Urinary bladder (tissue), 4 donors: ENCODE measurements at places on chromosomes 6 and 20. TPM values are rescaled to one million over a fixed set of nuclear protein-coding genes. Genes with fewer than 3 reads are reported as not detected.

- no peak for DNase-seq
Measured at GRCh38 chr6:23663652-23664051, 462.4 kb upstream of the NRSN1 start.

GRCh38 chr20:45968801-45969711 lies 2.9 kb downstream of the ZNF335 start:
- DNase-seq, result no peak

Gene HUS1B
- 2.2 TPM for total RNA-seq

GRCh38 chr20:1786486-1786885 lies 108.7 kb upstream of the SIRPA start:
- no peak for DNase-seq

Gene NT5E
- total RNA-seq, result 36.9 TPM

Gene SCRT2
- not detected for total RNA-seq

DNA sequence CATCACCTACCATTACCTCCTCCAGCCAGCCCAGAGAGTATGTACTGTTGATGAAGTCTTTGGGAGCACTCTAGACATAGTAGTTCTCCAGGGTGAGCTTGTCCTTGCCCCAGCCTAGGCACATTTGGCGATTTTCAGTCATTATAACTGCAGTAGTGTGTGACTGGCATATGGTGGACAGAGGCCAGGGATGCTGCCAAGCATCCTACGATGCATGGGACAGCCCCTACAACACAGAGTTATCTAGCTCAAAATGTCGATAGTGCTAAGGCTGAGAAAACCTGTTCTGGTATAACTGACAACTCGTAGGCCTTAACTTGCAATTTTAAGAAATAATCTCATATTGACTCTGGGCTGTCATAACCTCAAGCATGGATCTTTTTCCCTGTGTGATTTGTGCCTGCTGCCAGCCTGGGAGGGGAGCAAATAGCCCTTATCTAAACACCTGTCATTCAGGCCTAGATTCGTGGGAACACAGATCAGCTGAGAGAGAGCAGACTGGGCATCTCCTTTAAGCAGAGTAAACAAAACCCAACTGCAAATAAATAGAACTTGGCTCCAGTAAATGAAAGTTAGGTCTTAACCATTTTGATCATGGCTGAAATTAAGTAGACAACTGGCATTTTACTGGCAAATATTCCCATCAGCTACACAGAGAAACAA lies 102.6 kb downstream of the SPTLC3 start:
- DNase-seq, result no peak

Gene PDYN
- total RNA-seq, result not detected

Gene HRH3
- 0.16 TPM for total RNA-seq

Gene CST2
- total RNA-seq, result not detected

Gene PRSS16
- total RNA-seq, result 2.0 TPM

- DNase-seq, result peak; percentile 0
Measured at GRCh38 chr6:145453376-145453775, 281.9 kb downstream of the EPM2A start.

GRCh38 chr6:24861934-24862333 lies 63.2 kb upstream of the ARMH2 start:
- no peak for DNase-seq

Gene LAMA5
- 40.4 TPM for total RNA-seq

DNA sequence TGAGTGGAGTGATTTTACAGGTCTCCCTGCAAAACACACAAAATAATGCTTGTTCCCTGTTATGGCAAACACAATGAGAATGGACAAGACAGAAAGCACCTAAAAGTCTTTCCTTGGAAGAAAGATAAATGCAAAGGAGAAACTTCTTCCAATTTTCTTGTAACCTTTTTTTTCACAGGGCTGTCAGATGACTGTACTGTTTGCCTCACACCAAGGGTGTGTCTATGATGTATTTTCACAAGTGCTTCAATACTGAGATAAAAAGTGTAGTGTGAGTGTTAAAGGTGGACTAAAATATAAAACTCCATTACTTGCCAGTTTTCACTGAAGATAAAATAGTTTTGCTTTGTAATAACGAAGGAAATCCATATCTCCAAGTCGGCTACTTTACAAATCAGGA lies 194.5 kb downstream of the CENPW start:
- DNase-seq, result no peak

GRCh38 chr20:59082077-59082740 lies 39.6 kb upstream of the PRELID3B start:
- no peak for DNase-seq

GRCh38 chr6:168542301-168542700 lies 101.3 kb downstream of the SMOC2 start:
- DNase-seq, result no peak

Gene AKAP12
- 226 TPM for total RNA-seq

- no peak for DNase-seq
Measured at GRCh38 chr6:14159090-14159489, 41.5 kb downstream of the CD83 start.

DNA sequence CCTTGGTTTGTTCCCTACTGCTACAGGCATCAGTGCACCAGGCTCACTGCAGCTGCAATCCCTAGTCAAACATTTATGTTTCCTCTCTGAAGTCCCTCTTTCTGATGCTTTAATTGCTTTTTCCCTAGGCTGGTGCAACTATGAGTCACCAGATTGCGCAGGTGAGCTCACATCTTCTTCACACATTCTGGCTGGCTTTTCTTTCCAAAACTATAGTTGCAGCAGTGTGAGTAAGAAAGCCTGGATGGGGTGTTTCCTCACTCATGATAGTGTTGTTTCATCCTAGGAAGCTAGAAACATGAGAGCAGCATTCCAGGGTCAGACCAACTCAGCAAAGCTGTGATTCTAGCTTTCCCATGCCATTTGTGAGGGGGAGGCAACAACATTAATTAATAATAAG lies 296.4 kb downstream of the PAX1 start:
- no peak for DNase-seq

DNA sequence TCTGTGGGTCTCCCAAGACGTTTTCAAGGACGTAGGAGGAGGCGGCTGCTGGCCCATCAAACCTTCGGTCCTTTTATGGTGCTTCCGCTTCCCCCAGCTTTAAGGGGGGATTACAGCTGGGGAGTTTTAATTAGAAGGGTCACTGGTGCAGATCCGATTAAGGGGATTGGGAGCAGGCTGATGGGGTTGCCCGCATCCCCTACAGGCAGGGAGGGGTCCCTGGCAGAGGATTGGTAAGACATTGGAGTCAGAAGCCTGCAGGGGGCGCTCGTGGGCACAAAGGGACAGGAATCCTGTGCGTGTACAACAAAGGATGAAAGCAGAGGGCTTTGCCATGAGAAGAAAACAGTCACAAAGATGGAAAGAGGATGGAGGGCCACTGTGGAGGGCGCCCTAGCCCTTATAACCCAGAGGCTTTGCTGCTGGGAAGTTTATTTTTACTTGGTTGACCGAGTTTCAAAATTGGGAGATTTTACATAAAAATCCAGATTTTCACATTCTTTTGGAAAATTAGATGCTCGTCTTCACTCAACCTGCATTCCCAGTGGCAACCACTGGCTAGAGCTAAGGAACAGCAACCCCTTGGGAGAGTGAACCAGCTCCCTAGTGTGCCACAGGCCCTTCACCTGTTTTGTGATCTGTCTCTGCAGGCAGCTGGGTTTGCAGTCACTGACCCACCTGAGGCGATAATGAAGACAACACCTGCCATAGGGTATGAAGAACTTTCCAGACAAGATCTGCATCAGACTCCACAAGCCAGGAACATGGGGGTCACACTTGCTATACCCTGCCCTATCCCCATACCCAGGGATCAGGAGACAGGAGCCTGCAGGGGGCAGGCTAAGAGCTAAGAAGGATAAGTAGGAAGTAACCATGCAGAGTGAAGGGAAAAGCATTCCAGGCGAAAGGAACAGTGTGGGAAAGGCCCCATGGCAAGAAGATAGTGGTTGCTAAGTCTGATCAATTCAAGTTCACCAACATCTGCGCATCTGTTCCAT lies 97.7 kb downstream of the KCNB1 start:
- no peak for DNase-seq

GRCh38 chr6:3265671-3266070 lies 6.9 kb downstream of the PSMG4 start:
- no peak for DNase-seq

GRCh38 chr6:108862479-108863191 lies 14.4 kb downstream of the ARMC2 start:
- DNase-seq, result no peak

DNA sequence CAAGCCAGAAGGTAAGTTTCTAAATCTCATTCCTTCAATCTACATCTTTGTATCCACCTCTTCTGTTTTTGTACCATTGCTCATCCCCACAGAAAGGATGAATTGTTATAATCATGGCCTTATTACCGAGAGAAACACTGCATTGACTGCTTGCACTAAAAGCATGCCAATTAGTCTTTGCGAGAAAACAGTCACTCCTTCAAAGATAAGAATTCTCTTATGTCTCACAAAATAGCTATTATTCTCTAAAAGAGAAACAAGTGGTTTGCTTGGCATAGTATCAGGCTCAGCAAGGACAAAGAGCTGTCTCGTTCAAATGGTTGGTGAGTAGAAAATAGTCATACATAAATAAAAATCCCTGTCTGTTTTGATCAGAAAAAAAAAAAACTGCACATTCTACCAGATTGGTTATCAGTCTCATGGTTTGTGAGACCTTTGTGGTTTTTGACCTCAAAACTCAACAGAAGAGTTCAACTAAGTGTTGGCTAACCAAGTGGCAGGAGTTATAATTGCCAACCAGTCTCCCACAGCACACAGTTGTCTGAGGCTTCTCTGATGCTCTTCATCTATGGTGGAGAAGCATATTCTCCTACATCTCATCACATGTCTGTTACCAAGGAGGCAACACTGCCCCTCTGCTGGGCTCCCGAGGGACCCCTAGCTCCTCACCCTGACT lies 35.1 kb upstream of the ARMH2 start:
- no peak for DNase-seq

DNA sequence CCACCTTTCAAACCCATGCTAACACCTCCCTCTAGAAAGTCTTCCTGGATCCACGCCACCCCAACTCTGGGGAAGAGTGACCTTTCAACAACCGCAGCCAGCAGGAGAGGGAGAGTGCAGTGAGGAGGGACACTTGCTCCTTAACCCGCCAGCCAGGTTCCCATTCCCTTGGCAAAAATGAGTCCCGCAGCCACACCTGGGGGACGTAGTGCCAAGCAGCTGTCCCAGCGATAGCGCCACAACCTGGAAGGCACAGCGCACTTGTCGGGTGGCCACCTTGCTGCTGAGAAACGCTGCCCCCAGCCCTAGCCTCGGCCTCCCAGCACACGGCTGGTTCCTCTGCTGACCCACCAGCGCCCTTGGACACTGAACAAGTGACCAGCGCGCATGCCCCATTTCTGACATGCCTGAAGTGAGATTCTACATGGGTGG lies 119.3 kb downstream of the JPH2 start:
- DNase-seq, result no peak

Gene LKAAEAR1
- not detected for total RNA-seq

Gene NMBR
- 0.32 TPM for total RNA-seq

DNA sequence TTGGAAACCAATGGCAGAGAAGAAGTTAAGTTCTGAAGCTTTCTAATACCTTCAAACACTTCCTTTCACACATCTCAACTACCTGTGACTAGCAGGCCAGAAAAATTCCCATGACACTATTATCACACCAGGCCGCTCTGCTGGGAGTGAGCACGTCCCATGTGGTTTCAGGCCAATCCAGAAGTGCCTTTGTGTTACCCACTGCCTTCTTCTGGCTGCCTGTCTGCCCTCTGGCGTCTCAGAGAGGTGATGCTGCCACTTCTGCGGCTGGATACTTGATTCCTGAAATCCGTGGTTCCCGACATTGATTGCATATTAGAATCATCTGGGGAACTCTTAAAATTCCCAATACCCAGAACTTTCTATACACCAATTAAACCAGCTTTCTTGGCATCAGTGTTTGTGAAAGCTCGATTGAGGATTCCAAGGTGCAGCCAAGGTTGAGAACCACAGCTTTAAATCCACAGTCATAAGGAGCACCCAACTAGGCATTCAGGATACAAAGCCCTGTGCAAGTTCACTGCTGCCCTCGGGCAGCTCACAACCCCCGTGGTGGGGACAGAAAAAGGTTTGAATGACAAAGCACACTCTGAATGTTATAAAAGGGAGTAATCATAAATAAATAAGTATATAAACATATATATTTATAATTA lies 65.6 kb downstream of the STMND1 start:
- DNase-seq, result no peak

DNA sequence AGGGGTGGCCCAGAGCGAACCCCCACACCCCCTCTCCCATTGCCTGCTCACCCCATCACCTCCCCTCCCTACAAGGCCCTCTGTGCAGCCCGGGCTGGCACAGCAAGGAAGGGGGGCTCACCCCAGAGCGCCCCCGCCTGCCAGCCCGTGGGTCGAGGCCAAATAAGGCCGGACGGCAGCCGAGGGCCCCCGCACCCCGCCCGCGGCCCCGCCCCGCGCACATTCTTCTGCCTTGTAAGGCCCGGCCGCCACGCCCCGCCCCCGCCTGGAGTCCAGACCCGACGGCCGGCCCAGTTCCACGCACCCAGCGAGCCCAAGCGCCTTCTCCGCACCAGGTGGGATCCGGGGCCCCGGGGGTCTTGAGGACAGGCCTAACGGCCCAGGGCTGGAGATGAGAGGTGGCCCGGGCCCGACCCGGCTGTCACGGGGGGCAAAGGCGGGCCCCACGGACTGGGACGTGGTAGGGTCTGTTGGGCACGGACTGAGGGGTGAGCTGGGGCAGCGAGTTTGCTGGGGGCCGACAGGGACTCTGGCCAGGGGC lies at the start of gene MYL9:
Gene MYL9 (plus strand): TSS at position 293 of the 541 bp plus-strand sequence. CDS start 3,366 bp downstream, outside the sequence.
- DNase-seq, result no peak

Gene VNN1
- 0.63 TPM for total RNA-seq

GRCh38 chr6:148570456-148570855 lies 176.4 kb upstream of the UST start:
- DNase-seq, result no peak

DNA sequence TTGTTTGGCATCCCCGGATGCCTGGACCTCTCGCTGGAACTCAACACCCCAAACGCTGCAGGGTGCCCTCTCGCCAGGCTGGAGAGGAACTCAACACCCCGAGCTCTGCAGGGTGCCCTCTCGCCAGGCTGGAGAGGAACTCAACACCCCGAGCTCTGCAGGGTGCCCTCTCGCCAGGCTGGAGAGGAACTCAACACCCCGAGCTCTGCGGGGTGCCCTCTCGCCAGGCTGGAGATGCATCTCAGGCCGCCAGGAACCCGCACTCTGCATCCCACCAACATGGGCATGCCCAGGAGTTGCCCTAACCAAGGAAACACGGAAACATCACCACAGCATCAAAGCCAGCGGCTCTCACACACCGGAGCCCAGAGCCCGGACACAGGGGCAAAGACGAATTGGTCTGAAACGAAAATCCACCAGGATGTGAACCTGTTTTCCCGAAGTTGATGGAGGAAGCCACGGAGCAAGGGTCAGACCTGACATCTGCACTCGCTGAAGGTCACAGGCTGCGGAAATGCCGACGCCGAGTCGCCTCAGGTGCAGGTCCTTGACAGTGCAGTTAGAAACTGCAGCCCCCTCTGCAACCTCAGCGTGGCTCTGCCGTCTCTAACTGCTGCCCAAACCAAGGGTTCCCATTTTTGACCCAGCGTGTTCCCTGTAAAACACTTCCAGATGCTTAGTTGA lies 37.5 kb downstream of the DLL1 start:
- no peak for DNase-seq

Gene EEF1A2
- 11.2 TPM for total RNA-seq

GRCh38 chr20:38875175-38875993 lies 50.8 kb upstream of the FAM83D start:
- DNase-seq, result no peak

Gene ENPP4
- 13.6 TPM for total RNA-seq
